Activated CD8-positive, alpha-beta memory T cell treated with anti-CD3 and anti-CD28 coated beads for 4 hours (primary cell): ENCODE measurements at places on chromosomes 1 and 21.

DNA sequence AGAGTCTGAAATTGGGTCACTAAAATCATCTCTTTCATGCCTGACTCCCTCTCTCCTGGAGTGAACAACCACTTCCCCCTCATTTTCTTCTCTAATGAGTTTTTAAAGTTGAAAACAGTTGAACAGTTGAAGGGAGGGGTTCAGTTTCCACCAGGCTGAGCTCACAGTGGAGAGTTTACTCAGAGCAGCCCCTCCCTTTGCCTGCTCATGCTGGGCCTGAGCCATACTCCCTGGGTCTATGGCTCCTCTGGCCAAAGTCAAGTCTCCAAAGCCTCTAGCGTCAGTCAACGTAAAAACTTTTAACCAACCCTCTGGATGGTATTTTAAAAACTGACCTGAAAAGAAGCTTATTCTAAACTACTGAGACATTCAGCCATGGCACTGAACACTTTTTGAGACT lies 100.8 kb upstream of the RNPC3 start:
- DNase-seq, result no peak

DNA sequence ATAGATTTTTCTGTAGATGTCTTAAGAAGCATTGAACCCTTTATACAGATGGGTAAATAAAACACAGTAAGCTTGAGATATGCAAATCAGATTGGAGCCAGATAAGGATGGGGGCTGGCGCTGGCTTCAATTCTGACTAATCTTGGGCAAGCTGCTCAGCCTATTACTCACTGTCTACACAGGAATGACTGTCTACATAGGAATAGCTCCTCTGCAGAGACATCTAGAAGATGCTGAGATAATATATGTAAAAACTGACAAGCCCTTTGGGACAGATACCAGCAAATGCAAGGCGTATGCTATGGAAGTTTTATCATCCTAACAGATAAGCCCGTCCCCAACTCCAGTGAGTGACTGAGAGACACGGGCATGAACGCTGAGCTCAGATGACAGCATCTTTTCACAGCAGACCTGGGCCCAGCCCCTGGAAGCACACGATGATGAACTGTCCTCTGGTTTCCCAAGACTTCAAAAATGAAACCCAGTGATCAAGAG lies 1.7 kb downstream of the CLDN14 start:
- no peak for DNase-seq

GRCh38 chr1:64200064-64200463 lies 3.4 kb upstream of the UBE2U start:
- DNase-seq, result no peak

GRCh38 chr1:193584731-193585239 lies 398.4 kb upstream of the B3GALT2 start:
- DNase-seq, result no peak

- DNase-seq, result no peak
Measured at GRCh38 chr1:150021191-150021694, 10.7 kb upstream of the OTUD7B start.

- no peak for DNase-seq
Measured at GRCh38 chr1:44282704-44283426, 69.6 kb downstream of the DMAP1 start.
